ENCODE measurements at places on chromosomes 13 and 19.

DNA sequence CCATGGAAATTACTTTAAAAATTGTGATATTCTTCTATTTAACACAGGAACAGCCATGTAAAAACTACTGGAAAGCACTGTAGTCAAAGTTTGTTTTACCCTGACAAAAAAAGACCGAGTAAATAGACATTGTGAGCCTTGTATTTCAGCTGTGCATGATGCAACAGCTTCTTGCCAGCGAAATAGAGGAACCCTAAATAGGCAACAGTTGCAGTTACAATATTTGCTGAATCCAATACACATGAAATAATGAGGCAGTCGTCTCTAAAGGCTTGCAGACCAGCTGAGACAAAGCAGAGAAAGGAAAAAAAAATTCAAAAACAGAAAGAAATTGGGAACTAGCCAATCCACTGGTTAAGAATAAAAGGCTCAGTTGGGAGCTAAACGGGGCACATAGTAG is 1001.1 kb downstream of the OLFM4 start:
- no peak for DNase-seq

DNA sequence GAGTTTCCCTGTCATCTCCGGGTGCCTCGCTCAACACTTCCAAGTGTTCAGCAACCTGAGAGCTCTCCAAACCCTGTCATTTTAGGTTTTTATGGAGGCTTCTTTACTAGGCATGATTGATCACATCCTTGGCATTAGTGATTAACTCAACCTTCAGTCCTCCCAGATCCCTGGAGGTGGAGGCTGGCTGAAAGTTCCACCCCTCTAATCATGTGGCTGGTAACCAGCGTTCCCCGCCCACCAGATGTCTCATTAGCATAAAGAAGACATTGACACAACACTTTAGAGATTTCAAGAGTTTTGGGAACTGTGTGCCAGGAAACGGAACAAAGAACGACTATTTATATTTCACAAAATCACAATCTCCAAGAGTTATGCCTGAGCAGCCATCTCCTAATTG is 71.1 kb upstream of the RGCC start:
- no peak for DNase-seq

GRCh38 chr19:46691104-46691503 is 25.8 kb downstream of the PRKD2 start:
- DNase-seq, result peak; percentile 1

DNA sequence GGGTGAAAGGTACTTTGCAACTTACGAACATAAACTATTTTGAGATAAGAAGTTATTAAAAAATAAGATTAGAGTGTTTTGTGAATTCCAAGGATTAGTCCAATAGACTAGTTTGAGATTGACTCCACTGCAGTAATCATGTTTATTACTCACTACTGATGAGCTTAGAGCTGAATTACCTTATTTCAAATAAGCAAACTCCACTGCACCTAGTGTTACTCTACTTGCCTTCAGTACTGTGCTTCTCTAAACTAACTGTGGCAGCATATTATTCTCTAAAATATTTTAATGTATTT is 111.7 kb downstream of the MIPEP start:
- DNase-seq, result no peak

- DNase-seq, result no peak
These were observed 27.6 kb downstream of the CPT1C start for GRCh38 chr19:49718511-49718910.

- no peak for DNase-seq
These were observed 44.3 kb upstream of the ENOX1 start for GRCh38 chr13:43831088-43831487.

DNA sequence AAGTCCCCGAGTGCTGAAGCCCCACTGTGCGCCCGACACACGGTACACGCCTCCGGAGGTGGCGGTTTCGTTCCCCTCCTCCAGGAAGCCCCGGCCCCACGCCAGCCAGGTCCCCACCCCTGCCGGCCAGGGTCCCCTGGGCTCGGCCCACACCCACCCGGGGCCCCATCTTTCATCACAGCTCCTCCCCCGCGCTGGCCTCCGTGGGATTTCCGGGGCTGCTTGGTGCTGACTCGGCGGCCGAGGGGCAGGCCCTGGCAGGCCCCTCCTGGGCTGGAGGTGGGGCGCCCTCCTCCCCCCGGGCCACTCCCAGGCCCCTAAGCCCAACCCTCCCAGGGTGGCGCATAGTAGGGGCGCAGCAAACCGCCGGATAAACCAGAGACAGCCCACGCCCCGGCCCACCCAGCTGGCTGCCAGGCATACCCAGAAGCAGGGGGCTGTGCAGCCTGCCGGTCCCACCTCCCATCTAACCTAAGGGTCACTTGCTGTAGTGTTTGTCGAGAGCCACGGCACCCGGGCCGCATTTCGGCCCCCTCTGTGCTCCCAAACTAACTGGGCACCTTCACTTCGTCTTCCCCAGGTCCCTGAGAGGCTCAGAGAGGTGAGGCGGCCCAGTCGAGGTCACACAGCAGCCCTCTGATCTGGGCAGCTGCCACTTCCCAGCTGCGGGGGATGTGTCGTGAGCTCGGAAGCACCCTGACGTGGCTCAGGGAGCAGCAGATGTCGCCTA is 6.6 kb downstream of the ZBTB7A start:
- no peak for DNase-seq

- peak; percentile 42 for DNase-seq
These were observed at the start of gene LACC1 for GRCh38 chr13:43879755-43880181. Gene LACC1, plus strand, starts transcription at chr13:43879904. Its CDS starts 1,082 bp downstream, at chr13:43880986.

GRCh38 chr19:55082020-55082851 is 6.6 kb downstream of the EPS8L1 start:
- peak; percentile 56 for DNase-seq

DNA sequence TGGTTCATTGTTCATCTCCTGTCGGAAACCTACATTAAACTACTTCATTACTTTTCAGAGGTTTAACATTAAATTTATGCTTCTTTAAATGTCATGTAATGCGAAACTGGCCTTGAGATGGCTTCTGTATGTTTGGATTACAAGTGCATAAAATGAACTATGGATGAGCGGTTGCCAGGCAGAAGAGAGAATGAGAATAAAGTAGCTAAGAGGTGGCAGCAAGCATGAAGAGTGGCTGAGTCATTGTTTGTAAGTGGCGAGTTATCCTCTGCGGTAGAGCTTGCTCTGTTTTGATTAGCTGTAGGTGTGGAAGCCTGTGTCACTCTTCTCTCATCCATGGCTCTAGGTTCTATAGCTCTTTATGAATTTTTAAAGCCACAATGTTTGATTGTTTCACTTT is 1139.6 kb upstream of the PCDH9 start:
- DNase-seq, result no peak

GRCh38 chr19:18423258-18424020 is 4.2 kb downstream of the SSBP4 start:
- no peak for DNase-seq

Data from germinal center (tissue), 1 donor.